A549 (cell line): ENCODE measurements at places on chromosomes 11 and 22. TPM values are rescaled to one million over a fixed set of nuclear protein-coding genes. Genes with fewer than 3 reads are reported as not detected.

DNA sequence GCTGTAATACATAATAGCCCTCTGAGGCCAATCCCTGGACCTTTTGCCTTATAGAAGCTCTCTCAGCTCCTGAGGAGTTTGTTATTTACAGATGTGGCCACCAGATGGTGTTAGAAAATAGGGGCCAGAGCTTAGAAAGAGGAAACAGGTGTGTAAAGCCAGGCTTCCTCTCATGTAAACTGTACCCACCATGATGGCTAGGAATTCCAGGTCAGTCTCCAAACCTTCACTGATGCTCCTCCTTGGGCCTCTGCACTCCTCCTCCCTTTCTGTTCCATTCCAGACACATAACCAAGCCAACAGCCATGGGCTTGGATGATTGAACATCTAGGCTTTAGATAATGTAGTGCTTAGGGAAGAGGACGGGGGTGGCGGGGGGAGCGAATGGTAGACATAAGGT lies 39.7 kb downstream of the USP35 start:
- peak; percentile 60 for DNase-seq

The MUC6 gene
- not detected in 3 replicates for polyA plus RNA-seq

The ALDH3B1 gene
- 93.7 to 104 TPM (median 94.4 TPM) in 3 replicates for polyA plus RNA-seq

GRCh38 chr11:88188251-88188931 lies 13.1 kb upstream of the RAB38 start:
- DNase-seq = no peak

GRCh38 chr11:2860636-2861035 lies 24.9 kb downstream of the CDKN1C start:
- peak; percentile 51 for DNase-seq

GRCh38 chr22:38074181-38075104 lies 9.5 kb downstream of the SLC16A8 start:
- no peak for DNase-seq

DNA sequence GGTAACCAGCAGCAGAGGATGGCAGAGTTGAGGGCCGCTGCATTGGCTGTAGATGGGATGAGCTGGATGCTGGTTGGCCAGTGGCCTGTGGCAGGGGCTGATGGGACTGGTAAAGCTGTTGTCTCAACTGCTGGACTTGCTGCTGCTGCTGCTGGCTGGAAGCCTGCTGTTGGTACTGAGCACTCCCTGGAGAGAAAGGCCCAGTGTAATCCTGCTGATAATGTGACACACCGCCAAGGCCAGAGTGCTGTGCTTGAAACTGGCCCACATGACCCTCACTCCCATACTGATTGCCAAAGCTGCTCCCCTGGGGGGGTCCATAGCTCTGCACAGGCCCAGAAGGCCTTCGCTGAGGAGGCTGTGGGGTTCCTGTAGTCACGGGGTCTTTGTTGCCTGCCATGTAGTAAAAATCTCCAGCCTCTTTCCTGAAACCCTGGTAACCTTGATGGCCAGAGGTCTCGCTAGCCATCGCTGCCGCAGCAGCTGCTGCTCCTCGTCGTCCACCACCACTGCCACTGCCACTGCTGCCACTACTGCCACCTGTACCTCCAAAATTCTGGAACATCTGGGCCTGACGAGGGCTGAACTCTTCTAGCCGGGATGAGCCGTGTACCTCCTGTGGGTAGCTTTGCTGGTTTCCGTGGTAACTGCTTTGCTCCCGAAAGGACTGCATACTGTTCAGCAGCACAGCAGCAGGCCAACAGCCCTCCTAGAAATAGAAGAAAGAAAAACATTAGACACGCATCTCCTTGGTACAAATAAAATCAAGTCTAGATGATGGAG lies 55.6 kb downstream of the TCF20 start:
- no peak for DNase-seq

DNA sequence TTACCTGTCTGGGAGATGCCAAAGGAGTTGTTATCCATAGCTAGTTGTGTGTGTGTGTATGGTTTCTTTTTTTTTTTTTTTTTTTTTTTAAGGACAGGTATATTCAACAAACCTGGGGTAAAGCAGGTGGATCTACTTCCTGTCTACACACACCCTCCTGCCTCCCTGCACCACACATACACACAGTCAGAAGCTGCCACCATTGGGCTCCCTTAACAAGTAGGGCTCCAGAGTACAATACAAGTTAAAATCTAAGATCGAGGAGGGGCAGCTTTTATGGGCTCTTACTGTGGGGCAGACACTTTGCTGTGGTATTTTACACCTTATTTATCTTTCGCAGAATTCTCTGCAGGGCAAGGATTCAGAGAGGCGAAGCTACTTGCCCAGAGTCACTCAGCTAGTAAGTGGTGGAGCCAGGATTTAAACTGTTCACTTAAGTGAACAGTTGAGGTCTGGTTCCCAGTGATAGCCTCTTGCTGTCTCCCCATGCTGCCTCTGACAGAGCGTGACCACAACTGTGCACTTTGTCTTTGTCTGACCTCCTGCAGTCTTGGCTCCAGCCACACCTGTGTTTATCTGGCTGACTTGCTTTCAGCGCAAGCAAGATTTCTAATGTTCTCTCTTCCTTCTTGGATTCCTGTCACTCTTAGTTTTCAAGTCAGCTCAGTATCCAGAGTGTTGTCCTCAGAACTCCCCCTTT lies 135.0 kb downstream of the CSNK2A3 start:
- DNase-seq = no peak

GRCh38 chr22:21972293-21972779 lies 10.3 kb downstream of the TOP3B start:
- DNase-seq = peak; percentile 14

DNA sequence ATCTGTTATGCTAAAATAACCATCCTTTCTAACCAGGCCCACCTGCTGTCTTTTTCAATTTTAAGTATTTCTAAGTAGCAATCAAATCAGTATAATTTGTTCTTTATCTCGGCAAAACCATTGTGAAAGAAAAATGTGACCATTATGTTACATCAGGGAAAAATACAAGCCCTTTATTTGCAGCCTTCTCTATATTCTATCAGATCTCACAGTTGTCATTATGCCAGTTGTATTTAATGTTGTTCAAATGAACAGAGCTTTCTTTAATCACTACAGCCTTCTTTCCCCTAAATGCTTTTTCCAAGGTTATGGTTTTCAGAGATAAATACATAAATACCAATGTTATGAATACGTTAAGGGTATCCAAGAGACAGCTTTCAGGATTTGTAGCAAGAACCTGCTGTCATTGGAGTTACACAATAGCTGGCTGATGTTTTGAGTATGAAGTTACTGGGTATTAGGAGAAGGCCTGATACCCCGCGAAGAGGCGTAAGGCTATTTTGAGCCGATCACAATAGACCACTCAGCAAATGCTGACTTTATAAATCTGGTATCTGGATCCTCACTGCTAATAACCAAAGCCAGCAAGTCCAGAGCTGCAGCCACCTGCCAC lies 406.3 kb downstream of the CADM1 start:
- no peak for DNase-seq

DNA sequence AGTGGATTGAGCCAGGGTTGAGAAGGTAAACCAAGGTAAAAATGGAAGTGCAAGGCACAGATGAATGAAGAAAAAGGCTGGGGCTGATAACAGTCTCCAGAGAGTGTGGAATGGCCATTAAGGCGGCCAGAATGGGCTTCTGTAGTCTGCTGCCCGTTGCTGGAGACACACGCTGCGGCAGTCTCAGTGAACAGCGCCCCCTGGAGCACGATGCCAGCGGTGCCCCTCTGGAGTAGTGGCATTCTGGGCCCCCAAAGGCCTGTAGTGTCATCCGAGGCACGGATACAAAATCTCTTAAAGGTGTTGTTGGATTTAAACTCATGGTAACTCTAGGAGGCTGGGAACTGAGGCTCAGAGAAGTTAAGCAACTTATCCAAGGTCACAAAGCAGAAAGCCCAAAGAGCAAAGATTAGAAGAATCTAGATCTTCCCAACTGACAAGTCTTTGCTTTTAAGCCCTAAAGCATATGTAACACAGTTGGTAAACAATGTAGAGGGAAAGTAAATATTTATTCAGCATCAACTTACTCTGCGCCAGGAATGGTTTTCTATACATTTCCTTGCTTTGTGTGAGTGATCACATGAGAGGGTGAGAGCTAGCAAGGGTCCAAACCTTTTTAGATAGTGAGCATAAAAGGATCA lies 18.2 kb downstream of the KCNJ1 start:
- DNase-seq = peak; percentile 38

The CENPM gene
- 34.7 to 40.1 TPM (median 36.5 TPM) in 3 replicates for polyA plus RNA-seq

GRCh38 chr11:90318651-90319050 lies 95.8 kb upstream of the CHORDC1 start:
- no peak for DNase-seq

- DNase-seq = no peak
Measured at GRCh38 chr22:19870153-19871022, 15.7 kb upstream of the GNB1L start.

DNA sequence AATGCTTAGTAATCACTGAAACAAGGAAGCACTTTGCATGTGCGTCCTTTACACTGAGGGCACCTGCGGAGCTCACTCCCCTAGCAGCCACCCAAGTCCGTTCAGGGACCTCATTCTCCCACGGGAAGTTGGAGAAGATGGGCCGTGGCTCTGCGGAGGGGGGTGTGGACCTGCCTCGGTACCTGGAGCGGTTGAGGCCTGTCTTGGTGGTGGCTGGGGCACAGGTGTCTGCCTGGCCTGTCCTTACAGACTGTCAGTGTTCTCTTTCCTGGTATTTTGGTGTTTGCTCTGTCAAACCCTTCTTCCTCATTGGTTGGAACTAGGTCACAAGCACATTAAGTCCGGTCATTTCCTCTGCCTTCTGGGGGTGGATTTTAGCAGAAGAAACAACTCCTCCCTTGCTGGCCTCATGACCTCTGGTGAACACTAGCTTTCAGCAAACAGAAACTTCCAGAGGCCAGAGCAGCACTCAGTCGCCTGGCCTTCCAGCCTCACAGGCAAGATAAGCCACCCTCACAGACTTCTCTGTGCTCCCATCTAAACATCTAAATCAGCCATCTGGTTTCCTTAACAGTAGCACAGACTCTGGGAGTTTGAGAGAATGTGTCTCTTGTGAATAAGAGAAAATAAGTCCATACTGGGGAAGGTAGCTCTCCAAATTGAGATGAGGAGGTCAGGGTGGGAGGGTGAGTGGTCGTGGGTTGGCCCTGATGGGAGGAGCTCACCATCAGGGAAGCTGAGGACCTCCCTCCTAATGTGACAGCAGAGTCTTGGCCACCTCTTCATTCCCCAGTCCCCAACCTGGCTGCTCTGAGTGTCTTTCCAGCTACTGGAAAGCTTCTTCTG lies 8.6 kb downstream of the SNAP29 start:
- DNase-seq = no peak

DNA sequence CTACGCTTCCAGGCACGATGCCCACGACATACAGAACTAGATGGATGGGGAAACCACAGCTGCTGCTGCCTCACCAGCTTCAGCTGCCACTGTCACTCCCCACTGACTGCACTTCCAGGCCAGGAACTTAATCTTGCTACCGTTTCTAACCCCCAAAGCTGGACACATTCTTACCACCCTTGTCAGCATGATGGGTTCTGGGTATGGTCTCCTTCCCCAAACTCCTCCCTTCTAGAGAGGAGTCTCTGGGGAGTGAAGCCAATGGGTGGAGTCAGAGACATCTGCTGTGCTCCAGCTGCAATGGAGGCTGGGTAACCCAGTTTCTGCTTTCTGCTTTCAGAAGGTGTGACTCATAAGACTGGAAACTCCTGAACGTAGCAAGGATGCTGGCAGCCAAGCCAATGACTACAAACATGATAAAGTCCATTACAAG lies 87.0 kb upstream of the THY1 start:
- peak; percentile 42 for DNase-seq

- DNase-seq = no peak
Measured at GRCh38 chr11:79670882-79671281, 230.1 kb upstream of the TENM4 start.

DNA sequence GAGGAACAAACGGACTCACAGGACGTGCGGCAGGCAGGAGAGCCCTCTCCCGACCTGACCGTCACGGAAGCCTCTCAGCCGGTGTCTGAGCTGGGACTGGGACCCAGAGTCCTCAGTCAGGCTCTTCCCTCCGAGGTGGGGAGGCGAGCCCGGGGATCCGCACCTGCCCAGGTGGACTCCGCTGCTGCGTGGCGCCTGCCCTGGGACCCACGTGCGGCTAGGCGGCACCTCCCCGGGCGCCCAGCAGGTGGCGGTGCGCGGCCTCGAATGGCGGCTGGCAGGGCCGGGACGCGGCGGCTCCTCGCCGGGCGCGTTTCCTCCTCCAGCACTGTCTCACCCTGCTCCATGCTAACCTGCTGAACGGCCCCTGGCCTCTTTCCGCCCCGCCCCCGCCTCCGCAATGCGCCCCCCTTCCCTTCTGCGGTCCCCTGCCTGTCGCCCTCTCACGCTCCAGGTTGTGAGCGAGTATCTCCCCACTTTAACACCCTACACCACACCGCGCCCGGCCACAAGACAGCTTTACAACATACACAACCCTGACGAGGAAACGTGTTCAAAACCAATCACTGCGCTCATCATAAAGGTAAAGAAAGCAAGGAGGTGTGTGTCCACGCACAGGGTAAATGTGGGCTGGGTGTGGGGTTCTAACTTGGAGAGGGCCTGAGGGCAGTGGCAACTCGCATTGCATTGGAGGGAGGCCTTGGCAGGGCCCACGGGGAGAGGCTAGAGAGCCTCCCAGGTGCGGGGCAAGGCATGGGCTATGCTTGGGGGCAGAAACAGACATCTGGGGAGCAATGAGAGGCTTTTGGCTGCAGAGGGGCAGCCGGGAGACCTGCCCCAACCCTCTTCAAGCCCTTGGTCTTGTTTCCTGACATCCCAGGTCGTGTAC lies 25.9 kb upstream of the ATXN10 start:
- DNase-seq = peak; percentile 77

The MMP27 gene
- polyA plus RNA-seq = not detected in 3 replicates

The CD44 gene
- 545 to 587 TPM (median 585 TPM) in 3 replicates for polyA plus RNA-seq

The SLC25A18 gene
- 0.04 TPM in 2 of 3 replicates, not detected in the other for polyA plus RNA-seq

- DNase-seq = peak; percentile 80
Measured at GRCh38 chr11:128905345-128906184, 14.4 kb downstream of the KCNJ5 start.

The TYMP gene
- polyA plus RNA-seq = 9.0 to 11.0 TPM (median 10.6 TPM) in 3 replicates

GRCh38 chr11:116691771-116692177 lies 81.0 kb downstream of the BUD13 start:
- DNase-seq = no peak

GRCh38 chr11:62621027-62621566 lies 689 bp downstream of the B3GAT3 start:
- DNase-seq = no peak

GRCh38 chr11:721741-722345 lies 15.8 kb downstream of the EPS8L2 start:
- no peak for DNase-seq

DNA sequence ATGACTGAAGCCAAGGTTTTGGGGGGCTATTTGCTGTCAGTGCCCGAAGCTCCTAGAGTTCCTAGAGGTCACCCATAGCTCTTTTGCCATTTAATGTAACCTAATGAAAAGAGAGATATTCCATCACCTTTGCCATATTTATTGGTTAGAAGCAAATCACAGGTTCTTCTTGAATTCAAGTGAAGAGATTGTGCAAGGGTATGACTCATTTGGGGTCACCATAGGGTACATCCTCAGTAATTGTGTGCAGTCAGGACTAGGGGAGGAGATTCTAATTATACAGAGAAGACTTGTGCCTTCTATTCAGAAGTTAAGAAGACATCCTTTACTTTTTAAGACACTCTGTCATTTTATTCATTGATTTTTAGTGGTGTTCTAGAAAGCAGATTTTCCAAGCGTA lies 6.9 kb upstream of the PRAME start:
- DNase-seq = peak; percentile 4

- no peak for DNase-seq
Measured at GRCh38 chr22:23657727-23658126, 25.6 kb upstream of the DRICH1 start.
